ENCODE measurements at places on chromosomes 12 and 14. TPM values are rescaled to one million over a fixed set of nuclear protein-coding genes. Genes with fewer than 3 reads are reported as not detected.

DNA sequence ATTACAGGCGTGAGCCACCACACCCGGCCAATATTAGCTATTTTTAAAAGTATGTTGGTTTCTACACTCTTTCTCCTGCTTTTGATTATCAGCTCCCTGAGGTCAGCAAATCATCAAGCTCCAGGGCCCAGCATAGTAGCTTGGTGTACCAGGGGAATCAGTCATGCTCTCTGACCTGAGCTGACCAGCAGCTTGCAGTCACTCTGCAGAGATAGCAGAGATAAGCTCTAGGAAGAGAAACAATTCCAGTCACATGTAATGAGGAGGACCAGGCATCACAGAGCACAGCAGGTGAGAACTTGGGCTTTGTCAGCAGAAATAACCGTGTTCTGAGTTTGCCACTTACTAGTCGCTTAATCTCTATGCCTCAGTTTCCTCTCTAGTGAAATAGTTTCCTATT lies 8.5 kb downstream of the PLEKHD1 start:
- DNase-seq: no peak

DNA sequence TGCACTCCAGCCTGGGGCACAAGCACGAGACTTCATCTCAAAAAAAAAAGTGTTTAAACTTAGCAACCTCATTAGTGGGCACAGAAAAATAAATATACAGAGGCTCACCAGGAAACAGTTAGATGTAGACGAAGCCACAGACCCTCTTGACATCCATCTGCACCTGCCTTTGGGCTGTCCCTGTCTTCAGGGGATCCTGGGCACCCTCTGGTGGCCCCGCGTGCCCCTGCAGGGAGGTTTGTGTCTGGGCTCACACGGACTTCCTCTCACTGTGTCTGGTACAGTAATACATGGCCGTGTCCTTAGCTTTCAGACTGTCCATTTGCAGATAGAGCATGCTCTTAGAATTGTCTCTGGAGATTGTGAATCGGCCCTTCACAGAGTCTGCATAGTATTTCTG lies 916.5 kb downstream of the TMEM121 start:
- DNase-seq: no peak

DNA sequence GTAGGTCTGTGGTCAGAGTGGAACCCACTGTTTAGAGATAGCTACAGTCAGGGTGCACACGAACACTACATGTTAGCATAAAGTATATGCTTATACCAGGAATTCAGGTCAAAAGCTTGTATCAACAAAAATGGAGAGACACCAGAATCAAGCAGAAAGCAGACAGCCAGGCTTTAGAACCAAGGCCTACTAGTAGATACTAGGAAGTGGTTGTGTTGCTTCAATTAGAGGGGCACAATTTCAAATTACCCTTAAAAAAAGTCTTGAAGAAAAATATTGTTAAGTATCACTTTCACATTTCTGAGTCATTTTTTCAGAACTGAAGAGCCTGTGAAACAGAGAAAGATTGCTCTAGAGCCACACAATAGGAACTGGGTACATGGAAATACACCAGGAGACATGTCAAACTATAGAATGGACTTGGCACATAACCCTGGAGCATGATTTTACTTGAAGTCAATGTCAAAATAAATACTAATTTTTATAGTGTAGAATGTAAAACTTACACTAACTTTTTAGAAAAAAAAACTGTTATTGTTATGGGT lies 41.6 kb downstream of the LRRC9 start:
- DNase-seq: no peak

DNA sequence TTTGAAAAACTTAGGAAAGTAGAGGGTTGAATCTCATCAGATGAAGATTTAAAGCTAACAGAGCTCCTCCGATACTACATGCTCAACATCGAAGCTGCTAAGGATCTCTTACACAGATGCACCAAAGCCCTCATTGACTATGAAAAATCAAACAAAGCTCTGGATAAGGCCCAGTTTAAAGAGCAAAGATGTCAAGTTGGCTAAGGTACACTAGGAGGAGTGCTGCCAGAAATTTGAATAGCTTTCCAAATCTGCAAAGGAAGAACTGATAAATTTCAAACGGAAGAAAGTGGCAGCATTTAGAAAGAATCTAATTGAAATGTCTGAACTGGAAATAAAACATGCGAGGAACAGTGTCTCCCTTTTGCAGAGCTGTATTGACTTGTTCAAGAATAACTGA lies 141.2 kb downstream of the SLC5A8 start:
- DNase-seq: no peak

- no peak for DNase-seq
Measured at GRCh38 chr12:96177013-96177412, 17.2 kb upstream of the ELK3 start.

DNA sequence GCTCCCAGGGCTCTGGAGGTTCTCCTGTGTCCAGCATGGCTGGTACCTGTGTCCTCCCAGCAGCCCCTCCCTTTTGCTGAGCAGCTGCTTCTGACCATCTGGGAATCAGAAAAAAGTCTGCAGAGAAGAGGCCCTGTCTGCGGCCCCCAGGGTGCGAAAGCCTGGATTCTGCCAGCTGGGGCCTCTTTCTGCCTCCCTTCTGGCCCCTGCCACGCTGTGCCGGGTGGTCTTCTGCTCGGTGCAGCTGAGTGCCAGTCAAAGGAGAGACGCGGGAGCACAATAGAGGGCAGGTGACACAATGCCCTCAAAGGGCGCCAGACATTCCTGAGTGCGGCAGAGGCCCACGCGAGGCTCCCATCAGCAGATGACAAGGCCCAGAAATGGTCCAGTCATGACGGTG lies 12.6 kb downstream of the BTBD6 start:
- no peak for DNase-seq

GRCh38 chr14:25086821-25087396 lies 37.0 kb upstream of the STXBP6 start:
- DNase-seq: no peak

GRCh38 chr14:100621806-100622205 lies 34.6 kb upstream of the BEGAIN start:
- DNase-seq: no peak

GRCh38 chr12:132033627-132034026 lies 83.9 kb downstream of the EP400 start:
- no peak for DNase-seq

GRCh38 chr14:76926521-76927251 lies 100.5 kb downstream of the LRRC74A start:
- DNase-seq: peak; percentile 83

- no peak for DNase-seq
Measured at GRCh38 chr12:75944097-75944904, 87.3 kb downstream of the PHLDA1 start.

DNA sequence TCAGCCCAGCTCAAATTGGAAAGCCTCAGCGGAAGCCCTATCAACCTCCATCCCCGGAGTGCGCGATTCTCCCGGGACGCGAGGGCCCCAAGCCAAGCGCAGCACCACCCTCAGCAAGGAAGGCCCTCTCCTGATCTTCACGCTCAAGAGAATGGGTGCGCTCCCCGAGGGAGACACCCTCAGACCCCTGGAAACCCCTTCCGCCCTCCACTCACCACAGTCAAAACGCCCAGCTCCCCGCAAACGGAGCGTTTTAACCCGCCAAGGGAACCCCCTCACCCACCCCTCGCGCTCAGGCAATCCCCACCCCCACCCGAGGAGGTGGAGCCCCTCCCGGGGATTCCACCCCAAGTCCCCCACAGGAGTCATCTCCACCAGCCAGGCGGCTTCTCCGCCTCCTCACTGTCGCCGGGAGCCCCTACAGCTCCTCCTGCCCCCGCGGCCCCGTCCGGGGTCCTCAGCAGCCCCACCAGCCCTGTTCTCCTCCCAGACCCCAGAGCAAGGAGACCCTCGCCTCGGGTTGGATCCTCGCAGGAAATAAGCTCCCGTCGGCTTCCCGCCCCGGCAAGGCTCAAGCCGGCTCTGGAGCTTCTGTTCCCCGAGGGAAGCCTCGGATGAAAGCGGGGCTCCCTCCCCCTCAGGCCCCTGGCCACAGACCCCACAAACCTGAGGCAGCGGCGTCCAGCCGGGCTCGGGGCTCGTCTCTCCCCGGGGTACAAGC lies 507 bp downstream of the BAZ2A start:
- no peak for DNase-seq

GRCh38 chr12:19458733-19459132 lies 19.4 kb downstream of the AEBP2 start:
- no peak for DNase-seq

DNA sequence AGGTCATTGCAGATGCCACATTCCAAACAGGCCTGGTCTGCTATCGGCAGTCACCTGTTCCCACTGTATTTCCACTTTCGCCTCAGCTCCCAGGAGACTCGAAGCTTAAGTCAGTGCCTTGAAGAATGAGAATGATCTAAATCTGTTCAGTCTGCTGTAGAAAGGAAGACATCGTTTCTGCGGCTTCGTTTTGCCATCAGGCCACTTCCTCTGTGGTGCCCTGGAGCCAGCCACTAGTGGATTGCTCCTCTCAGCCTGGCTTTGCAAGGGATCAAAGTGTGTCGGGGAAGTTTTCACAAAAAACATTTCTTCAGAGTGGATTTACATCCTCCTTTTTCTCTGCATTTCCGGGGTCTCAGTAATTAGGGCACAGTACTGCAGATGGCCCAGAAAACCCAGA lies 66.7 kb downstream of the AACS start:
- no peak for DNase-seq

- no peak for DNase-seq
Measured at GRCh38 chr12:46357438-46358324, 14.9 kb downstream of the SLC38A2 start.

DNA sequence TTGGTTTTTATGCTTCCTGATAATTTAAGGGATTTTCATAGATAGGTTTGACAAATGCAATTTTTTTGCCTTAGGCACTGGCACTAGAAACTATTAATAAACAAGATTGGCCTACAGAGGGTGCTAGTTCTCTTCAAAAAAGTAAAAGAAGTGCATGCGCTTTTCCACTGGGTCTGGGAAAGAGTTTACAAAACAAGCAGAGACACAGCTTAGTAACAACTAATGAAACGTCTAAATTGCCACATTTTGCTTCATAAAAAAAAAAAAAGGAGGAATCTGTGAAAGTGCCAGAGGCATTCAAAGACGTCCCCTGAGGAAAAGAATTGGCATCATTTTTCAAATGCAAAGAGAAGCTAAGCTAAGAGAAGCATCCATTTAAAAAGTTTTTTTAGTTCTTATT lies 58.3 kb upstream of the EEA1 start:
- DNase-seq: peak; percentile 76

DNA sequence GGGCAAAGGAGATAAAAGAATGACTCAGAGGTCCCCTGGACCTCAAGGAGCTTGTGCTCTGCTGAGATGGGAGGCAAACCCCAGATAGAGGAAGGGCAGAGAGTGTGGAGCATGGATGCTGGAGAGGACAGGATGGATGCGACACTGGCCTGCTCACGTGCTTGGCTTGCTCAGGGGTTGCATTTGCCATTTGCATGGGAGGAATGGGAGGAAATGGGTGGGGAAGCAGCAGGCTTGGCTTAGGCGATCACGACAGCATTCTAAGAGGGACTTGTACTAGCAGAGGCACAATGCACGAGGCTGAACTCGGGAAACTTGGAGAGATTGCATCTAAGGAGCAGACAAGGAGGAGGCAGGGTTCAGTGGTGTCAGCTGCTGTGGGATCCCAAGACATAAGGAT lies 19.8 kb downstream of the CD9 start:
- DNase-seq: no peak

DNA sequence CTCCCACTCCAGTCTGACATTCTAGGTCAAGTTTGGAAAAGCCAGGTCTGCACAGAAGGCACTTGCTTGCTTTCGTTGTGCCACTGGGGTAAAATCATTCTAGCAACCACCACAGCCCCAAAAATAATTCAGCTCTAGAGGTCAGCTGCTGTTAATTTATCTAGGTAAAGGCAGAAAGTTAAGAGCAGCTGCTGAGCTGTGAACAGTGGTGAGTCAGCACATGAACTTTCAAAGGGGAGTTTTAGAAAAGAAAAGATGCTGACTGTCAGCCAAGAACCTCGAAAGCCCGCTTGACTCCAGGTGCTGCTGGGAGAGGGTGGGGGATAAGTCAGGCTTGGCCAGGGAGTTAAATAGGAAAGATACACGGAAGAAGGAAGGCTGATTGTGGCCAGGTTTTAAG lies 12.7 kb downstream of the CCDC197 start:
- no peak for DNase-seq

- DNase-seq: no peak
Measured at GRCh38 chr14:34262127-34262910, 199.7 kb downstream of the SPTSSA start.

Gene OR6C4
- polyA plus RNA-seq: not detected

Gene LGR5
- polyA plus RNA-seq: 18.0 TPM

Gene FOXG1
- 0.07 TPM for polyA plus RNA-seq

Gene DAO
- polyA plus RNA-seq: 1.2 TPM

Gene CLEC4D
- polyA plus RNA-seq: 0.49 TPM

Gene RAB15
- 23.9 TPM for polyA plus RNA-seq

Measured in renal pelvis (tissue), 12 donors.